AML-193 (cell line): ENCODE measurements at places on chromosomes 13 and 19.

DNA sequence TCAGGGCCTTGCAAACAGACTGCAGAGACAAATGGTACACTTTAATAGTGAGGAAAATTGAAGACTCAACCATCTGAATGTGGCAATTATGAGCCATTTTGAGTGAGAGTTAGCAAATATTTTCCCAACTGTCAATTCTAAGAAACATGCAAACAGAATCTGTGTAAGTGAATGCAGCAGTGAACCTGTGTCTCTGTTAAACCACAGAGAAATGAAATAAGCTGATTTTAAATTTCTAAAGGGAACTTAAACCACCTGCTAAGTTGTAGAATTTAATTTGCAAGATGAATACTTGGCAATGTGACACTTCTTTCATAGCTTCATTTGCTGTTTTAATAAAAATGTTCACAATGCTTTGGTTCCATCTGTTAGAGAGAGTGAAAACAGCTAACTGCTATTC is 42.0 kb upstream of the TDRD3 start:
- DNase-seq: no peak

GRCh38 chr19:53507523-53508442 is 30.2 kb upstream of the ZNF331 start:
- DNase-seq: no peak

DNA sequence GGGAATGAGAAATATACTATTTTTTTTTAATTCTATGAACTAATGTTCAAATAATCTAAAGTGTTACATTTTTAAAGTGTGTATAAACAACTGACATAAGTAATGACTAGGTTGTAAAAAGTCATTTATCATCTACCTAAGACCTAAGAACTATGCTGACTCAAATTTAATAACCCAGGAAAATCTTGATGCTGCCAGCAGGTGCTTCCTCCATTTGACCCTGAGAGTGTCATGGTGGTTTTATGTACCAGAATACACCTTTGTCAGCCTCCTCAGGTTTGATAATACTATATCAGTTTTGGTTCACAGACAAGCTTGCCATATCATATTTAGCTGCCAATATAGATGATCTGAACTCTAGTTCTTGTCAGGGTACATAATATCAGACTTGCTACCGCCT is 1151.2 kb downstream of the PCDH17 start:
- no peak for DNase-seq

- DNase-seq: no peak
These were observed 4.7 kb upstream of the FLT1 start for GRCh38 chr13:28499609-28500008.

DNA sequence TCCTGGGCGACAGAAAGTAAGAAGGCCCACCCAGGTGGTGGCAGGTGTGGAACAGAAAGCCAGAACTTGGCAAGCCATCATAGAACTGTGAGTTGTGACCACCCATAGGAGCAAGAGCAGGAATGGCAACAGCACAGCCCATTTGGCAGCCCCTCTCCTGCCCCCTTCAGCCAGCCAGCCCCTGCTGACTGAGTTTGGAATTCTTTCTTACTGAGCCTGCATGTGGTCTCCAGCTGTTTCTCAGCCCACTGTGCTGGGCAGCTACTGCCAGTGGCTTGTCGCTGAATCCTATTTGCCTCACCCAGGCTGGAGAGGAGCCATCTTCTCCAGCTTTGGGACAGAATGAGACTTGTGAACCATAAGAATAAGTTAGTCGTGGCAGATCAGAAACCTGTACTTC is 28.3 kb downstream of the CNMD start:
- DNase-seq: no peak

- peak; percentile 64 for DNase-seq
These were observed 2.2 kb downstream of the TJP3 start for GRCh38 chr19:3710265-3710812.

GRCh38 chr19:1822210-1822609 is 10.1 kb upstream of the ATP8B3 start:
- DNase-seq: no peak

GRCh38 chr13:51900471-51900870 is 38.7 kb downstream of the CCDC70 start:
- DNase-seq: no peak

GRCh38 chr13:33751151-33751550 is 66.8 kb upstream of the RFC3 start:
- DNase-seq: no peak

- DNase-seq: no peak
These were observed 166.0 kb upstream of the KLF12 start for GRCh38 chr13:74300162-74300561.

- DNase-seq: no peak
These were observed 567 bp downstream of the SBK2 start for GRCh38 chr19:55536366-55536765.

- DNase-seq: no peak
These were observed 142.9 kb upstream of the SERP2 start for GRCh38 chr13:44230736-44231135.

DNA sequence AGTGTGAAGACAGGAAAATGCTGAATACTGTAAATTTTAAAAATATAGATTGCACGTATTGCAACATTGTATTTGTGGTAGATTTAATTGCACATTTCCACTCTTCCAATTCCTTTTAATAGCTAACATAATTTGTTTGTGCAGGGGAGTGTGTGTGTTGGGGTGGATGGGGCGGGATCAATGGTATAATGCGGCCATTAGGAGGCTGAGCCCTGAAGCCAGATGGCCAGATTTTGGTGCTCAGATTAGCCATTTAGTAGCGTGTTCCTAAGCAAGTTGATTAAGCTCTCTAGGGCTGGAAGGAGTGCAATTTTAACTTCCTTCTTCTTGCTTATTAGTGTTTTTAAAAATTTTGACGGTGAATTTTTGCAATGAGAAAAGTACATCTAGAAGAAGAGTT is 5.8 kb downstream of the OXGR1 start:
- DNase-seq: no peak

DNA sequence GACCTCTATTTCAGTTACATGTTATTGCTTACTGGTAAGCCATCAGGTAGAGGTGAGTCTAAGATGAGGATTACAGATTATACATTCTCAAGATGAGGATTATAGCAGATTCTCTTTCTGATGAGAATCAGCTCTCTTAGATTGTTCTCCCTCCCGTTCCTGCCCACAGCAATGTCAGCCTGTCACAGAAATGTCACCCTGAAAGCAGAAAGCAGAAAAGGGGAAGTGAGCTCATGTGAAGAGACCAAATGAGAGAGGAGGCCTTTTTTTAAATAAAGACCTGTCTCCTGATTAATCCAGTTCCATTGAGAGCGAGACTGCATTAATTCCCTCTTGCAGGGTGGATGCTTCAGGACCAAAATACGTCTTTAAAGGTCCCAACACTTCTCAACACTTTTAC is 445.6 kb downstream of the KCTD12 start:
- DNase-seq: peak; percentile 6

GRCh38 chr13:83503424-83503823 is 378.9 kb downstream of the SLITRK1 start:
- no peak for DNase-seq

GRCh38 chr13:46577696-46578589 is 25.0 kb downstream of the LRCH1 start:
- DNase-seq: no peak

- no peak for DNase-seq
These were observed 3.1 kb downstream of the BCAT2 start for GRCh38 chr19:48807590-48808308.

DNA sequence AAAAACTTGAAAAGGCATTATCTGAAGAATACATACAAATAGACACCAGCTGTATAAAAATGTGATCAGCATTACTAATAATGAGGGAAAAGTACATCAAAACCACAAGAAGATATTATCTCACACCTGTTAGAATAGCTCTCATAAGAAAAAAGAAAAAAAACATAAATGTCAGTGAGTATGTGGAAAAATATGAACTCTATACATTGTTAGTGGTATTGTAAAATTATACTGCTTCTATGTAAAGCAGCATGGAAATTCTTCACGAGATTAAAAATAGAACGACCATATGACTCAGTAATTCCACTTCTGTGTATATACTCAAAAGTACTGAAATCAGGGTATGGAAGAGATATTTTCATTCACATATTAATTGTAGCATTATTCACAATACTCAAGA is 1146.4 kb downstream of the SLITRK5 start:
- no peak for DNase-seq

DNA sequence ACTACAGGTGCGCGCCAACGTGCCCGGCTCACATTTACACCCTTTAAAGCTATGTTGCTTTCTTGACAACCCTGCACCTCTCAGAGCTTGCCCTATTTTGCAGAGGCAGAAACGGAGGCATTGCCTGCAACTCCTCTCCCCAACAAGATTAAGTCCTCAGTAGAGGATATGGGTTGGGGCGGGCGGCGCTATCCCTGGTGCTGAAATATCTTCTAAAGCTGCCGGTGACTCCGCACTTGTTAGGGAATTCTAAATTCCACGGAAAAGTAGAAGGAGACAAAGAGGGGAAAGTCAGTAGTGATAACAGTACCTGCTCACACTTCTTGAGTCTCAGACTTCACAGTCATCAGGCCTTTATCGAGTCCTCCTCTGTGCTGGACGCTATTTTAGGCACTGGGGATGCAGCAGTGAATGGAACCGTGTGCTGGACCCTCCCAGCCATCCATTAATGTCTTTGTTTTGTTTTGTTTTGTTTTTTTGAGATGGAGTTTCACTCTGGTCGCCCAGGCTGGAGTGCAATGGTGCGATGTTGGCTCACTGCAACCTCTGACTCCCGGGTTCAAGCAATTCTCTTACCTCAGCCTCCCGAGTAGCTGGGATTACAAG is 18.0 kb downstream of the SLC5A5 start:
- DNase-seq: peak; percentile 4

DNA sequence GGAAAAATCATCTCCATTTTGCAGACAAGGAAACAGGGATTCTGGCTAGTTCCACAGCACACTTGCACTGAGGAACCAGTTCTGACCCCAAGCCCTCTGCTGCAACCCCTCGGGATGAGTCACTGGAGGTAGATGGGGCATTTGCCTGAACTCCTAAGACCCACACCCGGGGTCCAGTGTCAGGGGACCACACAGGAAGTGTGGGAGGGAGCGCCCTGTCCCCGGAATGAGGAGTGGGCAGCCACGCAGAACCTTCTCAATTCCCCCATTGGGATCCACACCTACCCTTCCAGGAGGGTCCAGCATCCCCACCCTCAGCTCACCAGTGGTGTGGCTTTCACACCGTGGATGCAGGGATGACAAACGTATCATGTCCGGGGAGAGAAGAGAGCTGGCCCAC is 62.7 kb downstream of the TSHZ3 start:
- no peak for DNase-seq

- no peak for DNase-seq
These were observed 35.7 kb downstream of the KCNC3 start for GRCh38 chr19:50293263-50294004.

DNA sequence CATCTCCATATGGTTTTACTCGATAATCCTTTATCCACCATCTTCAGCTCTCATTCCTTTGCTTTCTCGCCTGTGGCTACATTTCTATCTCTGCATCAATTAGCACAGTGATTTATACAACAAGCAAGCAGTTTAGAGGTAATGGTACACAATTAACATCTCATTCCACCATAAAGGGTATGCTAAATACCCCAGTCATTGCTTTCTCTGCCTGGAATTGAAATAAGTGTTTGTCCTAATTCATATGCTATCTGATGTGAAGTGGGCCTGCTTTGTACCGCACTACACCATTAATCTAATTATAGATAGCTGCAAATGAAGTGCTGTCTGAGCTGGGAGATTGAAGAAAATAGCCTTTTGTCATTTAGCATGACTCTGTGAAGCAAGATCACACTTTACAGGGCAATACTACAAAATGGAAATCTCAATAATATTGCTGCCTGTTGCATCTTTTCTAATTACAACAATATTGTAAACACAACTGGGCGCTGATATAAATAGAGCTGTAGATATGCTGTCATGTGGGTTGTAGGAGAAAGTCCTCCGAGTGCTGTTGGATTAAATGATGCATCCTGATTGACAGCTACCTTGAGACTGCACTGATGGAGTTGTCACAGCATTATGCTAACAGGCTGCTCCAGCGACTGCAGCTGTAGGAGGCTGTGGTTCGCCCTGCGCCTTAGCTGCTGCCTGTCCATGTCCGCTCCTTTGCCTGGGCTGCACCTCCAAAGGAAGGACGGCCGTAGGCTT is 78.2 kb downstream of the GGACT start:
- no peak for DNase-seq

DNA sequence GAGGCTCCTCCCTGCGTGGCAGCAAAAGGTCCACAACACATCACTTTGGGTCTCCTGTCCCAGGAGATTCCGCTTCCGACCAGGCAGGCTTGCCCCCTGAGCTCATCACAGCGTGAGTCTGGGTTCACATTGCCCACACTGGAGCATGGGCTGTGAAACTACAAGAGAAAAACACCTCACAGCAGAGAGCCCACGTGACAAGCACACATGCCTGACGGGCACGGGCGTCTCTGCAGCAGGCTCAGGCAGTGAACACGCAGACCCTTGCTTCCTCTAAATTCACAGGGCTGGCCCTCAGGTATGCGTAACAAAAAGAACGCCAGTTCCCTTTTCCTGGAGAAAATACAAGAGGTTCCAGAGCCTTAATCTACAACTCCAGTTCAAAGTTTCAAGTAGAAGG is 41.9 kb downstream of the RASA3 start:
- no peak for DNase-seq

- DNase-seq: no peak
These were observed 41.8 kb upstream of the DCUN1D2 start for GRCh38 chr13:113532156-113532806.

DNA sequence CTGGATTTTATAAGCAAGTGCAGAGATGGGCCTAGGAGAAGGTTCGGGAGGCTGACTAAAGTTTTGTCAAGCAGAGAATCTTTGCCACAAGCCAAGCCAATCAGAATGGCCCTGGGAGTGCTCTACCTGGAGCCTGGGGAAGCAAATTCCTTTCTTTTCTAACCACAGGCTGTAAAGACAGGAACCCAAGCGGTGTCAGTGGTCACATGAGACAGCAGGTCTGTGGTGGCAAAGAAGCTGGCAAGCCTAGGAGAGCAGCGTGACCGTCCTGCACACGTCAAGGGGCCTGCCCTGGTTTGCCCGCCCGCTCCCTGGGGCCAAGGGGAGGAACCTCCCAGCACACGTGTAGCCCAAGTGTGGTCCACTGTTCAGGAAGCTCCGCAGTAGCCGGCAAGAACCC is 90.8 kb downstream of the IPO5 start:
- no peak for DNase-seq

DNA sequence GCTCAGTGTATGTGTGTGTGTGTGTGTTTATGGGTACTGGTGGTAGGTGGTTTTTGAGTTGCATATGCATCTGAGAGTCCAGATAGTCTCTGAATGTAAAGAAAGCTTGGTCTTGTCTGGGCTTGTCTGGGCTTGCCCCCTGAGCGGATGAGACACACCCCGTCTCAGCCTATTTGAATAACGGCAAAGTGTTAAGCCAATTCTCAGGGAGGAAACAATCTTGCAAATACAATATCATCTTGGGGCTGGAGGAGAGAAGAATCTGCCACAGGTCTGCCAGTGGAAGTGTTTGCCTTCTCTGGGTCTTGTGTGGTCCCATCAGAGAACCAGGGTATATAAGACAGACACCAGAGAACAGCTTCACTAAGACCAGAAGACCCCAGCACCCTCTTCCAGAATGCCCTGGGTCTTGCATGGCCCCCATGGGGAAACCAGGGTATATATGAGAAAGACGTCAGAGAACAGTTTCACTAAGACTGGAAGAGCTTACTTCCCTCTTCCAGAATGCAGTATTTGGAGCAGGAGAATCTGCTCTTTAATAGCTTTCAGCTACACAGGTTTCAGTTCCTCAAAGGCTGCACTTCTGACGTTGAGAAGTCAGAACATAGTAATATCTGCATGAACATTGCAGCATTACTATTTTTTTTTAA is 13.3 kb downstream of the CD70 start:
- DNase-seq: no peak

- no peak for DNase-seq
These were observed 37.1 kb downstream of the SMAD9 start for GRCh38 chr13:36882829-36883390.

- DNase-seq: no peak
These were observed 147.6 kb downstream of the KCTD12 start for GRCh38 chr13:76738616-76739015.
